ENCODE measurements at places on chromosomes 12 and 14.
A peak's percentile ranks its signal among the peaks of the same experiment; 100 is the strongest.

DNA sequence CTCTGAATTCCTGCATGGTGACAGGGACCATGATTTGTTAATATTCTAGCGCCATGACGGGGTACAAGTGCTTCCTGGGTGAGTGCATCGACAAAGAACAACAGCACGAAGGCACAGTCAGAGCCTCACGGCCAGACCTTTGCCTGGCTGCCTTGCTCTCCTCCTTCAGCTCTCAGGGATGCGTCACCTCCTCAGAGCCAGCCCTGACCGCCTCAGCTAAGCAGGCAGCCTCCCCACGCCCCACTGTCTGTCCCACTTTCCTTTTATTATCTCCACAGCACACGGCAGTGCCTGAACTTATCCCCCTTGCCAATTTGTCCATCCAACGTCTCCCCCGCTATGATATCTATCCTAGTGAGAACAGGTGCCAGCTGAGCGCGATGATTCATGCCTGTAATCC lies 16.5 kb upstream of the FZD10 start:
- DNase-seq: no peak

DNA sequence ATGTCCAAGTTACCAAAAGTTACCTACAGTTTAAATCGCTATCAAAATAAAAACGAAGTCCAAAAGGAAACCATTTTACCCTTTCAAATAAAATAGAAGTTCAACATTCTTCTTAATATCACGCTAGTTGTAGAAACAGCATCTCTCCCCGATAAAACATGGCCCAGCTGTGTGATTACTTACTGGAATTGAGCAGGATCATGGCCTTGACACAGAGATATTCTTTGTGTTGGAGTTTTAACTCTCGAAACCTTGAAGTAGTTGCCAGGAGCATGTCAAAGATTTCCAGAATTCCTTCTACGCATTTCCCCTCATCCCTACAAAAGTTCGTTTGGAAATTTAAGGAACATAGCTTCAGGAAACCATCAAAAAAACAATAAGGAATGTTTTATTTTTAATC lies 44.8 kb downstream of the ESR2 start:
- DNase-seq: no peak

DNA sequence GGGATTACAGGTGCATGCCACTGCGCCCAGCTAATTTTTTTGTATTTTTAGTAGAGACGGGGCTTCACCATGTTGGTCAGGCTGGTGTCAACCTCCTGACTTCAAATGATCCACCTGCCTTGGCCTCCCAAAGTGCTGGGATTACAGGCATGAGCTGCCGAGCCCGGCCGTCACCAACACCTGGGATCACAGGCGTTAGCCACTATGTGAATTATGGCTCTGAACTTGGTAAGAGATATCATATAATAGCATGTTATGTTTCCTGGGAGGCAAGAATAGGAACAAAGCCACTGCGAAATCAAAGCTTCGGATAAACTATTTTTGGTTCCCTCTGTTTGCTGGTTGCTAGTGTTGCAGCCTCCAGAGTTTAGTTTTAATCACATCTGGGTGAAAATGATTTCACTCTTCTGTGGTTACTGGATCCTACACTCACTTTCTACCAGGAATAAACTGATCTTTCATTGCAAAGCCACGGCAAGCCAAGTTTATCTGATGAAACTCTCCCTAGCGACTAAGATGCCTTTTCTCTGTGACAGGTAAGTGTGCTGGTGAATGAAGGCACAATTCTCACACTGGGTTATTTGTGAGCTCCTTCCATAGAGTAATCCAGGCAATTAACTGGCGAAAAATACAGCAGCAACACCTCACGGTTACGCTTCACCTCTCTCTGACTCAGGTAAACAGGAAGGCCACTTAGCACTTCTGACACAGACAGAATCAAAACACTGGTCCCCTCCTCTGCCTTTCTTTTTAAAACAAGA lies 16.7 kb downstream of the SNRNP35 start:
- DNase-seq: no peak

GRCh38 chr14:67538501-67538900 lies 5.4 kb downstream of the PLEKHH1 start:
- DNase-seq: no peak

GRCh38 chr12:29709054-29709453 lies 74.7 kb downstream of the TMTC1 start:
- no peak for DNase-seq

DNA sequence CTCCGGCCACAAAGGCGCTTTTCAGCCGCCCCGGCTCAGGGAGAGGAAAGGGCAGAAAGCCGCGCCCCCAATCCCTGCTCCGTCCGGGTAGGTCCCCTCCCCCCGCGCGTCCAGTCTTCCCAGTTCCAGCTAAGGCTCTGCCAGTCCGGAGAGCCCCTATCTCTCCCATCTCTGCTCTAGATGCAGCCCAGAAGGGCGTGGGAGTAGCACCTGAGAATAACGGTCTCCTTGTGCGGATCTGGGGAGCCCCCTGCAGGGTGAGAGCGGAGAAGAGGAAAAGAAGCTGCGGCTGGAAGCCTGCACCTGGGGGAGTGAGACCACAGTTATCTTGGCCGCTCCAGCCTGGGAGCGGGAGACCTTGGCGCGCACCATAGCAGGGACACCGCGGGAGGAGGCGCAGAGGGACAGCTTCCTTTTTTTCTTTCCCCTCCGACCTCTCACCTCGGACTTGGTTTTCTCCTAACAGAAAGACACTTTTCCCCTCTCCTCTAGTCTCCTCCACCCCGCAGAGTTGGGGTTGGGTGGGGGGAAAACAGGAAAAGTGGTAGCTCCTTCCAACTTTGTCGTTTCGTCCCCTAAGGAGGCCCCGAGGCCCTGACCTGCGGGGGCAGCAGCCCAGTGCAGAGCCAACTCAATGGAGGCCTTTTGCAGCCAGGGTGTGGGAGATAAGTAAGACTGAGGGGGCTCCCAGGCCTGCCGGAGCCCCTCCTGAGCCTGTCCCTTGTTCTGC lies 2.4 kb downstream of the DHH start:
- peak; percentile 36 for DNase-seq

DNA sequence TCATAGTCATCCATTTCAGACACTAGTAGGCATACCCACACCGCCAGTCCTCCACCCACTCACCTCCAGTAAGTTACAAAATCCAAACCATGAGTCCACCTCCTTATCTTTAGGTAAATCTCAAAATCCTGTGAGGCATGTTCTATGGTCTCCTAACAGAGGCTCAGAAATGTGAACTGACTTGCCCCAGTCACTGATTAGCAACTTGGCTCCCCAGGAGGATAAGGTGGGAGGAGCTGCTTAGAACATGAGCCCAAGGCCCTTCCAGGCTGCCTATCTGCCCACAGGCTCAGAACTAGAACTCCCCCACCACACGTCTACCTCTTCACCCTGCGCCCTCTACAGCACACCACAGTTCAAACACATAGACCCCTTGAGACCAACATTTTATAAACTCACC lies 19.9 kb downstream of the SETD3 start:
- DNase-seq: no peak

- DNase-seq: no peak
Measured at GRCh38 chr12:84704856-84705255, 207.7 kb downstream of the SLC6A15 start.

GRCh38 chr14:64454671-64455070 lies 10.6 kb upstream of the AKAP5 start:
- DNase-seq: no peak

- DNase-seq: no peak
Measured at GRCh38 chr14:96888593-96888992, 91.4 kb downstream of the VRK1 start.

- peak; percentile 37 for DNase-seq
Measured at GRCh38 chr14:94158239-94158883, 15.8 kb upstream of the PPP4R4 start.

DNA sequence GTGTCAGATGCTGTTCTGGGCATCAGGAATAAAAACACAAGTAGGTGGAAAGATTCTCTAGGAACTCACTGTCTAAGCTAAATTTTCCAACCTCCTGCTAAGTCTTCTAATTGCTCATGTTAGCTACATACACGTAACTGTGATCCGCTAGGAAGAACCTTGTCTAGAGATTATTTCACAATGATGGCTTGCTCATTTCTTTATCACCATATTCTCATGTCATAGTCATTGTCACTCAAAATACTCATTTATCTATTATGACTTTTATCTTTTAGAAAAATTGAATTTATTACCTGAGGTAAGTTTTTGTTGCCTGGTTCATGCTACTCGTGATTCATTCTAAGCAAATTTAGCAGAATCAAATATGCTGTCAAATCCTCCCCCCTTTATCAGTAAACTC lies 1402.4 kb upstream of the FLRT2 start:
- DNase-seq: no peak

GRCh38 chr12:39623919-39624318 lies 4.3 kb upstream of the ABCD2 start:
- no peak for DNase-seq

- DNase-seq: no peak
Measured at GRCh38 chr14:74611650-74612349, at the start of gene LTBP2. LTBP2 (minus strand) TSS chr14:74612237; CDS start chr14:74611944, 293 bp downstream.

GRCh38 chr14:65177551-65177950 lies 75.2 kb upstream of the MAX start:
- DNase-seq: no peak

DNA sequence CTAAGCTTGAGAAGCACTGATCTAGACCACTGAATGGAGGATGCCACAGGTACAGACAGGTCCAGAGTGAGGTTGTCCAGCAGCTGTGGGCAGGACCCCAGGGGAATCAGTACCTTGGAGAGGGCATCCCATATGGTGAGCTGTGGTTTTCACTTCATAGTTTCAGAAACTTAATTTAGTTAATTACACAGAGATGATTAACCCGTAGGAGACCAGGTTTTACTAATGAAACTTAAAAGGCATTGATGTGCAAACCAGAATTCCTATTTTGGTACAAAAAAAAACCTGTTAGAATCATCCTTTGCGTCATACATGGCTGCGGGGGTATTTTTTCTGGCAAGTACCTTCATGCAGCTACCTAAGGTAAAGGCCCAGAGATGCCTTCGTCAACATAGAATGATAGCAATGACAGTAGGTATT lies 159.3 kb downstream of the DACT1 start:
- no peak for DNase-seq

GRCh38 chr12:131737150-131737827 lies 26.4 kb downstream of the SFSWAP start:
- DNase-seq: no peak

- DNase-seq: no peak
Measured at GRCh38 chr12:57832966-57833365, 13.6 kb downstream of the CTDSP2 start.

- DNase-seq: no peak
Measured at GRCh38 chr12:58224536-58225105, 283.3 kb downstream of the ATP23 start.

DNA sequence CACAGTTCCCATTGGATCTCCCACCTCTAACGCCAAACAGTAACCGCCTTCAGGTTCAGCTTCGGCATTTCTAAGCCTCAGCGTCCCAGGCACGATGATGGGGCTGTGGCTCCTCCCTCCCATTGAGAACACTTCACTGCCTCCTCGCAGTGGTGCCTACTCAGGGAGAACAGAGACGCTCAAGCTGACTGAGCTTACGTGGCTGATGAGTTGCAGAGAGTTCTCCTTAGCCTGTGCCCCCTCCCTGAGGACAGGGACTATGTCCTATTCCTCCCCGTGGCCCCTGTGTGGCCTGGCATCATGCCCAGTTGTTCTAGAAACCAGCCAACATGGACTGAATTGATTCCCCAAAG lies 87.0 kb downstream of the ITPK1 start:
- no peak for DNase-seq

DNA sequence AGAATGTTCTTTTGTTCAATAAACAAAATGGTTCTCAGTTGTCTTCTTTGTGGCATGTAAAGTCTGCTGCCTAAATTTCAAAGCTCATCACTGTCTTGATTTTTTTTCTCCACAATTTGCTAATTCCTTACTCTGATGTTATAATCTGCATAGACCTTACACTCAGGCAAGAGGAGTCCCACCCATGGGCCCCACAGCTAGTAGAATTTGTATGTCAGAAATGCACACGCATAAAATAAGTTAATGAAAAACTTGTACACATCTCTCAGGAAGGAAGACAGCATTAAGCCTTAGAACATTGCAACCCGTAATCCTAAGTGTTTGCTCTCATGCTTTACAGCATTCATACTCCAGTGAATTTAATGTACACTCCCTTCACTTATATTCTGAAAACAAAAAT lies 280.8 kb downstream of the ATXN7L3B start:
- no peak for DNase-seq

GRCh38 chr14:68575426-68575825 lies 217.4 kb downstream of the ZFP36L1 start:
- DNase-seq: no peak

GRCh38 chr14:31326111-31326510 lies 94.2 kb downstream of the HEATR5A start:
- DNase-seq: peak; percentile 33

GRCh38 chr12:19520646-19521415 lies 81.5 kb downstream of the AEBP2 start:
- no peak for DNase-seq

- no peak for DNase-seq
Measured at GRCh38 chr12:106179086-106179485, 40.3 kb upstream of the NUAK1 start.

- DNase-seq: no peak
Measured at GRCh38 chr12:12592930-12593329, 18.7 kb upstream of the CREBL2 start.

DNA sequence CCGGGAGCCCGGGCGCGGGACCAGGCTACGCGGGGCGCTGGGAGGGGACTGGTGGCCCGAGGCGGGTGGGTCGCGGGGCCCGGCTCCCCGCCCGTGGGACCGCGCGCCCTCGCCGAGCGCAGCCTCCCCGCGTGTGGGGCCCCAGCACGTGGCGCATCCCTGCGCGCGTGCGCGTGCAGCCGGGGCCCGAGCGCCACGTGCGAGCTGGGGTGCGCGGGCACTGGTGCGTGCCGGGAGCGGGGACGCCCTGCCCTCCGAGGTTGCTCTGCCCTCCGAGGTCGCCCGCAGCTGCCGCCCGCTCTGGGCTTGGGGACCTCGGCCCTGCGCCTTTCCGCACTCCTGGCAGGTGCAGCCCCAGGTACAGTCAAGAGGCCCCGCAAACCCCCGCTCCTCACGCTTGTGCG lies 365 bp upstream of the CCDC88C start:
- DNase-seq: peak; percentile 82

GRCh38 chr12:1510056-1510812 lies 84.1 kb downstream of the FBXL14 start:
- no peak for DNase-seq
